ENCODE measurements at places on chromosomes 16 and 17.

DNA sequence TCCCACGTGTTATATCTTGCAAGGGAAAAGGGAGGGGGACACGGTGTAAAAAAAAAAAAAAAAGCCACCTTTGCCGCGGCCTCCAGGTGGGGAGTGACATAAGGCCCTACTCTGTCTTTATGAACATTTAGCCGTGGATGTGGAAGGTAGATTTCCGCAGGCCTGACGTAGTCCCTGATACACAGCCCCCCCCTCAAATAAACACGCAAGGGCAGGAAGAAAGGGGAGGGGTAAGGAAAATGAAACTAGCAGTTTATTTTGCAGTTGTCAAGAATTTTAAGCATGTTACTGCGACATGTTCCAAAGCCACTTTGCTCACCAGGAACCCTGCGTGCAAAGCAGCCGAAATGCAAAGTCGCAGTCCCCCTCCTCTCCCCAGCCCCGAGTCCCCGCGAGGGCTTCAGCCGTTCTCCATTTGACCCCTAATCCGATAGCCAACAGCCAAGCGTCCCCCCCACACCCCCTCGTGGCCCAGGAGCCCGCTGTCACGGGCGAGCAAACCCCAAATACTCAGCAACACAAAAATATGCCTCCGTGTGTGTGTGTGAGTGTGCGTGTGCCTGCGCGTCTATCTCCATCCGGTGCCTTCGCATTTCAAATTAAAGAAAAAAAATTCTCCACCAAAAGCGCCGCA is 1.2 kb downstream of the CBX4 start:
- no peak for DNase-seq

DNA sequence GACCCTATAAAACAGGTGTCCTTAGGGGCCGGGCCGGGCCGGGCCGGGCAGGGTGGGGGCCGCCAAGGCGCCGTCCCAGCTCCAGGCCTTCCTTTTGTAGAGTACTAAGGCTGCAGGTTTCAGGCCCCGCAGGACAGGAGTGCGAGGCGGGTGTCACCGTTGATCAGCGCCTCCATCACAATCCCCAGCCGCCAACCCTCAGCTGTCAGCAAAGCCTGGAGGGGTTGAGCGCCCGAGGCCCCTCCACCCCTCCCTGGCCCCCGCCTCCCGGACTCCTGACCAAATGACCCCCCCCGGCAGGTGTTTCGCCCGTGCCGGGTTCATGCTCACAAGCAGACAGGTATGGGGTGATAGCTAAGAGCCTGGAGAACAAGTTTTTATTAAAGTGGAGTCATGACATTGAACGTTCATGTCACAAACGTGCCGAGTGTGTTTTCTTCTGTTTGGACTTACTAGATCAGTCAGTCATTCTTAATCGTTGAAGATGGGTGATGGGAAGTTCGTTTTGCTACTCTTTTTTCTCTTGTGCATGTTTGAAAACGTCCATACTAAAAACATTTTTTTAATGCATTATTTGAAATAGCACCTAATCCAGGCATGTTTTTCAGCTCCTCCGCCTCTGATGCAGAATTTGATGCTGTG is 534 bp downstream of the ARL2BP start:
- no peak for DNase-seq

DNA sequence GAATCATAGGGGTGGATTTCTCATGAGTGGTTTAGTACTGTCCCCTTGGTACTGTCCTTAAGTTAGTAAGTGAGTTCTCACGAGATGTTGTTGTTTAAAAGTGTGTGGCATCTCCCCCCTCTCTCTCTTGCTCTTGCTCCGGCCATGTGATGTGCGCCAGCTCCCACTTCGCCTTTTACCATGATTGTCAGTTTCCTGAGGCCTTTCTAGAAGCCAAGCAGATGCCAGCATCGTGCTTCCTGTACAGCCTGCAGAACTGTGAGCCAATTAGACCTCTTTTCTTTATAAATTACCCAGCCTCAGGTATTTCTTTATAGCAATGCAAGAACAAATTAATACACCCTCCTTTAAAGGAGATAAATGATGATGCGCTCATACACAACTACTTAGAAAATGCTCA is 50.1 kb upstream of the NACA2 start:
- DNase-seq = no peak

- DNase-seq = no peak
Observed at GRCh38 chr17:19642373-19642893, 6.1 kb upstream of the ALDH3A2 start.

GRCh38 chr16:19474617-19475016 is 47.3 kb downstream of the GDE1 start:
- no peak for DNase-seq
